Esophagus (tissue), 2 donors: ENCODE measurements at places on chromosomes 7 and 10. TPM values are rescaled to one million over a fixed set of nuclear protein-coding genes. Genes with fewer than 3 reads are reported as not detected.

LIPK gene
- polyA plus RNA-seq = 1.2 TPM

MACC1 gene
- polyA plus RNA-seq = 5.6 TPM

CACNA2D1 gene
- 0.90 TPM for polyA plus RNA-seq

EBLN1 gene
- polyA plus RNA-seq = not detected

BLNK gene
- polyA plus RNA-seq = 51.1 TPM

TMEM225B gene
- 0.96 TPM for polyA plus RNA-seq

GNG11 gene
- 5.7 TPM for polyA plus RNA-seq

OR2A1 gene
- 0.01 TPM for polyA plus RNA-seq

SORCS1 gene
- polyA plus RNA-seq = 0.10 TPM

CALHM3 gene
- not detected for polyA plus RNA-seq

FKBP6 gene
- not detected for polyA plus RNA-seq
